Osteoblast (primary cell): ENCODE measurements at places on chromosomes 3 and 15. TPM values are rescaled to one million over a fixed set of nuclear protein-coding genes. Genes with fewer than 3 reads are reported as not detected.
A peak's percentile ranks its signal among the peaks of the same experiment; 100 is the strongest.

GRCh38 chr15:40102897-40103858, 5.5 kb downstream of the BMF start:
- peak; percentile 97 for DNase-seq
- H3K4me3 ChIP-seq, result peak overlapping the region; percentile 18
- H3K27ac ChIP-seq, result peak overlapping the region; percentile 40
- H3K4me1 ChIP-seq, result peaks cover 49% of the 10 kb centered on the region
- H3K27me3 ChIP-seq, result no peaks in the 10 kb centered on the region

DNA sequence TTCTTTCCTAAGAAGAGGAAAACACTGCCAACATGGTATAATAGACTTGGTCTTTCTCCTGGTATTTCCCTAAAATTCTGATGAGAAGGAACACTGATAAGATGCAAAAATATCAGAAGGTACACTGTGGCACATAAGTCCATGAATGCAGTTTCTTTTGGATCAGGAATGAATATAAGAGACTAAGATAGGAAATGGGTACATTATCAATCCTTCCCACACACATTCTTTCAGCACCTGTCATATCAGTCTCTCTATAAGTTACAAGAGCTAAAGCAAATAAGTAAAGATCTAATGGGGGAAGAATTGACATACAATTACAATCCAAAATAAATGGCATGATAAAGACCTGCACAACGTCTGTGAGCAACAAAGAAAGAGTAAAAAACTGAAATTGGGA, 1101.0 kb downstream of the ROBO2 start:
- no peaks in the 10 kb centered on the region for H3K4me1 ChIP-seq
- DNase-seq, result no peak
- H3K4me3 ChIP-seq, result no peak overlapping the region
- no peaks in the 10 kb centered on the region for H3K27me3 ChIP-seq
- H3K36me3 ChIP-seq, result no peaks in the 10 kb centered on the region
- no peak overlapping the region for H3K27ac ChIP-seq

DNA sequence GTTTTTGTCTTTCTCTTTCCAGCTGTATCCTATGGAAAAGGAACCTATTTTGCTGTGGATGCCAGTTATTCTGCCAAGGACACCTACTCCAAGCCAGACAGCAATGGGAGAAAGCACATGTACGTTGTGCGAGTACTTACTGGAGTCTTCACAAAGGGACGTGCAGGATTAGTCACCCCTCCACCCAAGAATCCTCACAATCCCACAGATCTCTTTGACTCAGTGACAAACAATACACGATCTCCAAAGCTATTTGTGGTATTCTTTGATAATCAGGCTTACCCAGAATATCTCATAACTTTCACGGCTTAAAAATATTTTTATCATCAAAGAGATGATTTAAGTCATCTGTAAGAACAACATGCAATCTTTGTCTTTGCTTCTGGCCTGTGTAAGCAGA, 44.9 kb upstream of the PARP14 start:
- no peak overlapping the region for H3K27ac ChIP-seq
- no peaks in the 10 kb centered on the region for H3K36me3 ChIP-seq
- H3K4me3 ChIP-seq, result no peak overlapping the region
- peaks cover 6% of the 10 kb centered on the region for H3K4me1 ChIP-seq
- H3K27me3 ChIP-seq, result peaks cover 4% of the 10 kb centered on the region
- peak; percentile 74 for DNase-seq

DNA sequence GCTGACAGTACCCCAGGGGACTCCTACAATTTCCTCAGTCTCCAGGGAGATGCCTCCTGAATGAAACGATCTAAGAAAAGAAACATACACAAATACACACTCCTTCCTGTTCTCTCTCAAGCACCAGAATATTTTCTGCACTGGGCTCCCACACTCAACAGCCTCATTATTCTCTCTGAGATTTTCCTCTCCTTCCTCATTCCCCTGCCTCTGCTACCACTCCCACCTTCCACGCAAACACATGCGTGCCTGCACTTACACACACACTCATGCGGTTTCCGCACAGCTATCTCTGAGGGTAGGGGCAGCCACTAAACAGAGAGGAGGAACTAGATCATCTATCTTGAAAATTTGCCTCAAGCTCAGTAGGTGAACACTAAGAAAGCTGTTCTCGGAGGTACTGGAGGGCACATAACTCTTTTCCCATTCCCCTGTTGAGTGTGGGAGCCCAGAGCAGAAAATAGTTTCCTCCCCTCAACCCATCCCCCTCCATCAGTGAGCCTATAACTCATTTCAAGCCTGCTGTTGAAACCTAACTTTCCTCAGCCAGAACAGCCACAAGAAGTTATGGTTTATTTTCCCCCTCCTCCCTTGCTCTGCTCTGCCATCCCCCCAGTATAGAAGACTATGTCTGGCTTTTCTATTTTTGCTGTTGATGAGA, 30.5 kb upstream of the TIPARP start:
- peak; percentile 83 for DNase-seq

- H3K4me1 ChIP-seq, result no peaks in the 10 kb centered on the region
- DNase-seq, result no peak
- no peak overlapping the region for H3K27ac ChIP-seq
- H3K27me3 ChIP-seq, result peaks cover 7% of the 10 kb centered on the region
- no peak overlapping the region for H3K4me3 ChIP-seq
Observed at GRCh38 chr3:160956785-160957184, 148.4 kb downstream of the B3GALNT1 start.

GRCh38 chr3:72339670-72340030, 508.6 kb downstream of the SHQ1 start:
- H3K4me3 ChIP-seq, result no peak overlapping the region
- DNase-seq, result no peak
- H3K27me3 ChIP-seq, result peaks cover 4% of the 10 kb centered on the region
- H3K36me3 ChIP-seq, result no peaks in the 10 kb centered on the region

DNA sequence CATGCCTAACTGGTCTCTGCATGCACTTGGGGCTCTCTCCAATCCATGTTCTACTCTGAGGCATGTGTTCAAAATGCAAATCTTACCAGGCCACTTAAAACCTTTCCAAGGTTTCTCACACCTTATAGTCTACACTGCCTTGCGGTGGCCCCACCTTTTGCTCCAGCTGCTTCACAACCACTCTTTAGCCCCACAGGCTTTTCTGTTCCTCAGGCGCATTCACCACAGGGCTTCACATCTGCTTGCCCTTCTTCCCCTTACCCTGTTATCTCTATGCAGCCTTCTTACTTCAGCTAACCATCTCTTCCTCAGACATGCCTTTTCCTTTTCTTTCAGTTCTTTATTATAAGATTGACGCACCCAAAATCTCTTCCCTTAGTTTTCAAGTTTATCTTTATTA, 37.8 kb downstream of the MINDY4B start:
- no peaks in the 10 kb centered on the region for H3K36me3 ChIP-seq
- peaks cover 5% of the 10 kb centered on the region for H3K27me3 ChIP-seq
- H3K4me1 ChIP-seq, result peaks cover 2% of the 10 kb centered on the region

Gene OR5K2
- total RNA-seq, result not detected in 2 replicates
